ENCODE measurements at places on chromosomes 7 and 10.

DNA sequence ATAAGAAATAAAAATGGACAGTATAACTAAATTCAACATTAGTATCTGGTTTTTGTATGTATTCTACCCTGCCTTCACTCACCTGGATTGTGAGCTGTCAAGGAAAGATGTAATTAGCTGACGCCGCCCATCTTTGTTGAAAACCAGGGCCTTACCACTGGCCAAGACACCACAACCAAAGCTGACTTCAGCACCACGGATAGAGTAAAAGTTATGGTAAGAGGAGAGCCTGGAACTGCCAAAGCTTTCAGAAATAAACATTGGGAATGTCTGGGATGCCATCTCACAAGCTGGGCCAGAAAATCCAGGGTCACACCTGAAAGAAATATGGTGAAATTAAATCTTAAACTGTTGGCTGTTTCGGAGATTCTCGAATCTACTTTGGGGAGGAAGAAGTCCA, 190.1 kb upstream of the SLC26A5 start:
- DNase-seq, result no peak

GRCh38 chr7:149741629-149742028, 31.8 kb downstream of the ZNF467 start:
- DNase-seq, result no peak

DNA sequence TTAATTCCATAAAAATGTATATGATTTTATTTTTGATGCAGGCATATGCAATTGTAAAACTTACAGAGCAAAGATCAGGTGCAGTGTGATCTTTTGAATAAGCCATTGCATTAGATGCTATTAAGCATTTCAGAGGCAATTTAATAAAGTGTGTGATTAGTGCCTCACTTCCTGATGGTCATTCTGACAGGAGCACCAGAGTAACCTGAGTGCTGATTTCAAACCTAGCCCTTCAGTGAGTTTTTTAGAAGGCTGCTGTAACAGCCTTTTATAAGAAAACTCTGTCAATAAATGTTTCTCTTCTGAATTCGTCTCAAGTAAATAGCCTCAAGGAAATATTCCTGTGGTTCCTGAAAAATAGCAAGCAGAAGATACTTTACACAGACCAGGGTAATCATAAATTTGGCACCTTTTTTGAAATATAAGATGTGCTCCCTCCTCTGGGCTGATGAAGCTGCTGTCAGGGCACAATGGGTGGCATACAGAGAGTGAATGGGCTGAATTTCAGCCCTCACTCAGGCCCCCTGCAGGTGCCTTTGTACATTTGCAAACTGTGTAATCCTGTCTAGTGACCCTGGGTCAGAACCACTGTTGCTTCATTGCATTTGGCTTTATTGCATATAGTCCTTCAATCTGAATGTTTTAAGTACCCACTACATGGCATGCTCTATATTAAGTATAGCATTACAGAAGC, 193.7 kb upstream of the CSTF2T start:
- DNase-seq, result no peak

DNA sequence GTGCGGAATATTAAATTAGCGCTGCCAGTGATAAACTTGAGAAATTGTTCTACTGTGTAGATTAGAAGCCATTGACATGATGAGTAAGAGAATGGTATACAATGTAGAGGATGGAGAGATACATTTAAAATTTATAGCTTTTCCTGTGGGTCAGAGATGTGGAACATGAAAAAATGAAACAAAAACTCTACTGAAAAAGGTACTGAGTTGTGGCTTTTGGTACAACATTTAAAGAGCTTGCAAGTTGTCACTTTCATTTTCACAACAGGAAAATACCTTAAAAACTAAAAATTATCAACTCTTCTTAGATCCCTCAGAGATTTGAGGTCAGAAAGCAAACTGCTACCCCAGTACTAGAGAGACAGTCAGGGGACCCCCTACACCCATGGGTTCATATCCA, 348.8 kb upstream of the CDC14C start:
- no peak for DNase-seq

GRCh38 chr7:9557853-9558252, 1124.4 kb downstream of the NXPH1 start:
- no peak for DNase-seq

GRCh38 chr10:125002047-125002422, 60.1 kb downstream of the ZRANB1 start:
- no peak for DNase-seq

DNA sequence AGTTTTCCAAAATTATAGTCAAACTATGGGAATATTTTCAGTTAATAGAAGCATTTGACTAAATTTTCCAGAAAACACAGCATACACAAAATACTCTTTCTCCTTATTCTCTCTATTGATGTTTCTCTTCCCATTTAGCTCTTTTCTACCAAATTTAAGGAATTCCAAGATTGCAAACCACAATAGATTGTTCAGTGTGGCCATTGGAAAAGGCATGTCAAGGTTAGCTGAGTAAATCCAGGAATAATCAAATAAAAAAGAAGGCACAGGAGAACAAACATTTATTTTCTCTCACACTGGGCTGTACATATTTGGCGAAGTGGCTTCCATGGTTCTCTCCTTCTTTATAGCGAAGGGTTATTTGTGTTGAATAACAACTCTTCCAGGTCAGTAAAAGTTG, 117.3 kb downstream of the THSD7A start:
- no peak for DNase-seq

- no peak for DNase-seq
Measured at GRCh38 chr7:137950967-137951366, 50.9 kb downstream of the CREB3L2 start.

DNA sequence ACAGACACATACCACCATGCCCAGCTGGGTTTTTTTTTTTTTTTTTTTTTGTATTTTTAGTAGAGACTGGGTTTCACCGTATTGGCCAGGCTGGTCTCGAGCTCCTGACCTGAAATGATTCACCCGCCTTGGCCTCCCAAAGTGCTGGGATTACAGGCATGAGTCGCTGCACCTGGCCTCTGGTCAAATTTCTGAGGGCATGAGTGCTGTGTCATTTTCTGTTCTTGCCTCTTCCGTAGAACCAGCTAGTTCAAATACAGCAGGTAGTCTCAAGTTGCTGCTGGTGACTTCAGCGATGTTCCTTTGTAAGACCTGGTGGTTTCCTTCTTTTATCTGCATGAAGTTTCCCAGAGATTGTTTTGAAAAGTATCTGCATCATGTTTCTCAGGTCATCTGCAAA, 134.8 kb upstream of the SHH start:
- no peak for DNase-seq

DNA sequence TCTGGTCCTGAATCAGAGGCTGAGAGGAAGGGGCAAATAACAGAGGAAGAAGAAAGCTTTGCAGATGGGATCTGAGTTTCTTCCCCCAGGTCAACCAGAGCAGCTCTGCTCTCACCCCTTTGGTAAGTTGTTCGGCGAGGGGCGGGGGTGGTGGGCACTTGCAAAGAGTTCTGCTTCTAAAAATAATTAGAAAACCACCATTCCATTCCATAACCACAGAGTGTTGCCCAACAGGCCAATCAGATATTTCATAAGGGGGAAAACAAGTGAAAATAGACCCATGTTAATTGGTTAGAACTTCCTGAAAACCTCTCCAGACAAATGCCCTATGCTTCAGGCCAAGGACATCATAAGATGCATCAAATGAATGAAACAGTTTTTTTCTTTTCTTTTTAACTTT, 43.6 kb upstream of the R3HCC1L start:
- no peak for DNase-seq

DNA sequence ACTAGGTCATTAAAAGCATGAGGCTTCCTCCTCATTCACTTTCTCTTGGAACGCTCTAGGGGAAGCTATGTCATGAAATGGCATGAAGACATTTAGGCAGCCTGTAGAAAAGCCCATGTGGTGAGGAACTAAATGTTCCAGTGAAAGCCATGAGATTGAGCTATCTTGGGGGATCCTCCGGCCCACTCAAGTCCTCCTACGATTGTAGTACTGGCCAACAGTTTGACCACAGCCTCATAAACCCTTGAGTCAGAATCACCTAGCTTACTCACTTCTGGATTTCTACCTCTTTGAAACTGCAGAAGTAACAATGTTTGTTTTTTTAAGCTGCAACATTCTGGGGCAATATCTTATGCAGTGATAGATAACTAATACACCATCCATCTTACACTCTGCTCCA, 605.1 kb downstream of the SORCS1 start:
- no peak for DNase-seq

- no peak for DNase-seq
Measured at GRCh38 chr7:5423976-5424748, 528 bp upstream of the TNRC18 start.

- DNase-seq, result no peak
Measured at GRCh38 chr7:112511451-112512202, 30.8 kb downstream of the LSMEM1 start.

DNA sequence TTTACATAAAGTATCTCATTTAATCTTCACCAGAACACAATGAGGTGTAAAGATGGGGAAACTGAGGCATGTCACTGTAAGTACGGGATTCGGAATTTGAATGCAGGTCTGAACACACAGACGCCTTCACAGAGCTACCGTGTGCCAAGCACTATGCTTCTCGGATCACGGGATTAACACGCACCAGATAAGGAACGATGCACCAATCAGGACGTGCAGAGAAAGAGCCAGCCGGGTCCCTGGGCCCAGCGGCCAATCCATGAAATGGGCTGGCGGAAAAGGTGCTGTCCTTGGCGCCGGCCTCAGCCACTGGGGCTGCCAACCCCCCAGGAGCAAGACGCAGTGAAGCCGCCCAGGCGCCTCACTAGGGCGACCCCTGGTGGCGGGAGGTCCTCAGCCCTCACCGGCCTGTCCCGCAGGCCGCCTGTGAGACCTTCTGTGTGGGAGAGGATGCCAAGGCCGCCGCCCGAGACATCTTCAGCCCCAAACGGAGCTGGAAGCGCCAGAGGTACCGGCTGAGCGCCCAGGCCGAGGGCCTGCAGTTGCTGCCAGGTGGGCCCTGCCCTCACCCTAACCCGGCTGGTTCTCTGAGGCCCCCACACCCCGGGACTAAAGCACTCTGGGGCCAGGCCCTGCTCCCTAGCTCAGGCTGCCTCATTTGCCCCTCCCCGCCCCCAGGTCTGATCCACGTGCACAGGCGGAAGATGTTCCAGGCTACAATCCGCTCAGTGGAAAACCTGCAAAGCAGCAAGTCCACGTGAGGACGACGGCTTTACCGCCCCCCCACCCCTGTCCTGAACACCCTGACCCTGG, 15.6 kb downstream of the ATG9B start:
- peak; percentile 63 for DNase-seq

Measured in activated gamma-delta T cell (primary cell).